Cerebellum (tissue), 4 donors: ENCODE measurements at places on chromosomes 7 and 10. TPM values are rescaled to one million over a fixed set of nuclear protein-coding genes. Genes with fewer than 3 reads are reported as not detected.
A peak's percentile ranks its signal among the peaks of the same experiment; 100 is the strongest.

DNA sequence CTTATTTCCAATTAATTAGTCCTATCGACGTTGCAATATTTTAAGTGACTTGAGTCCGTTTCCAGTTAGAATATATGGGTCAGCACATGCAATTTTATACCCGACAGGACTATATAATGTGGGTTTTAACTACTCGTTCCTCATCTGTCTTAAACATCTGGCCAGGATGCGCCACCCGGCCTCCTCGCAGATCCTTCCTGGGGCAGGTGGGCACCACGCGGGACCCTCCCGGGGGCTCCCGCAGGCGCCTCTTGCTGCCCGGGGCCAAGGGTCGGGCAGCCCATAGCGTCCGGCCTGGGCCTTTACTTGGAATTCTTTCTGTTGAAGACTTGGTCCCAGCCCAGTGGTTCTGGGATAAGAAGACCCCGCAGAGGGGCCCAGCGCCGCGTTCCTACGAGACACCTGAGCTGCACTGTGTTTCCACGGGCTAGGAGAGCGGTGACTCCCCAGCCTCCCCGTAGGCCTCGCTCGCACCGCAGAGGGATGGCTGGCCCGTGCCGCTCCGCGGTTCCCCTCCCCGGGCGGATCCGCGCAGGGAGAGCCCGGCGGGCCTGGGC, 10.1 kb upstream of the MNX1 start:
- no peak for DNase-seq

- DNase-seq = no peak
Measured at GRCh38 chr10:90745565-90745964, 112.3 kb downstream of the HTR7 start.

- no peak for DNase-seq
Measured at GRCh38 chr10:13834581-13835286, 248.0 kb downstream of the PRPF18 start.

GRCh38 chr10:48659790-48660189, 24.9 kb upstream of the WDFY4 start:
- no peak for DNase-seq

The BMPER gene
- 3.8 TPM for total RNA-seq

The FGL2 gene
- total RNA-seq = 19.1 TPM

The ZNF32 gene
- 28.5 TPM for total RNA-seq

GRCh38 chr7:155216475-155217272, 81.0 kb upstream of the INSIG1 start:
- no peak for DNase-seq

The DYNC1I1 gene
- total RNA-seq = 15.2 TPM

DNA sequence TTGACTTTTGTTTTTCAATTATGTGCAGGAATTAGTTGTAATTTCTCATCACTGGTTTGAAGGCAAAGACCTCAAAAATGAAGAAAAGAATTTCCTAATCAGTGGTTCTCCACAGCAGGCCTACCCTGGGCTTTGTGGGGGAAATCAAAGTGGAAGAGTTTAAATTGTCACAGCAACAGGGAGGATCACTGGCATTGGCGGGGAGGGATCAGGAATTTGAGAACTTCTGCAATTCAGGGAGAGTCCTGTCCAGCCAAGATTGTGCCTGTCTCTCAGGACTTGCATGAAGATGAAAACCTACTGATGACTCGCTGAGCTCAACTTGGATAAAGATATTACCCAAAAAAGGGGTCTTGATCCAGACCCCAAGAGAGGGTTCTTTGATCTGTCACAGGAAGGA, 70.1 kb downstream of the HACD1 start:
- no peak for DNase-seq

DNA sequence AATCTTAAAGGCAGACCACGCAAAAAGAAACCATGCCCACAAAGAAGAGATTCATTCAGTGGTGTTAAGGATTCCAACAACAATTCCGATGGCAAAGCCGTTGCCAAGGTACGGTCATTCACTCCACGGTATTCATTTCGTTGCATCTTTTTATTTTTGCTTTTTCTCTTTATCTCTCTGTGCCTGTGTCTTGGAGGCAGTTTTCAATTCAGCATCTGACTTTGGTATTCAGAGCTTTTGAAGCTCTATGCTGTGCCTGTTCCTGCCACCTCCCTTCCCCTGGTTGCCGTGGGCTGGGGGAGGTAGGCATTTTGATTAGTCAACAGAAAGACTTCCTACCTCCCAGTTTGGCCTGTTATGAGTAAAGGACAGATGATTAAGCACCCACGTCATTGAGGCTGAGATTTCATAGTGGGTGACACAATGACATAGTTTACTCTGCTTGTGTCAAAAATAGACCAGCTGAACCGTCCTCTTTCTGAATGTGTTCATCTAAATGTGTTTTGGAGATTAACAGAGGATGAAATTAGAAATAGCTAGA, 149.5 kb downstream of the ARID5B start:
- no peak for DNase-seq

GRCh38 chr10:110042891-110043290, 35.1 kb downstream of the ADD3 start:
- DNase-seq = no peak

- DNase-seq = no peak
Measured at GRCh38 chr7:157825325-157825724, 488.5 kb downstream of the DNAJB6 start.

DNA sequence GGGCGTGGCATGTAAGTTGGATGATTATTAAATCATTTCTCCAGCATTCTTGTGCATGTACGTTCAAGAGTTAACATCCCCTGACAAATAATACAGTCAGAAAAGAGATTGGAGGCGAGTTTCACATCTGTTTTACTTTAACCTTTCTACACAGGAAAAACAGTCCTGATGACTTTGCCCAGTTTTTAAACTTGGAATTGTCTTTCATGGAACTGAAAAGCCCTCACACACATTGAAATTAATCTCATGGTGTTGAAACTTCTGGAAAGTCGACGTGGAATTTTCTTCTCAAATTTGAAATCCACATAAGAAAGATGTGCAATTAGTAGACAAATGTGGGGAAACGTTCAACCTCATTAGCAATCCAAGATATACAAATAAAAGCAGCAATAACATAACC, 31.2 kb upstream of the ZNF438 start:
- DNase-seq = no peak

DNA sequence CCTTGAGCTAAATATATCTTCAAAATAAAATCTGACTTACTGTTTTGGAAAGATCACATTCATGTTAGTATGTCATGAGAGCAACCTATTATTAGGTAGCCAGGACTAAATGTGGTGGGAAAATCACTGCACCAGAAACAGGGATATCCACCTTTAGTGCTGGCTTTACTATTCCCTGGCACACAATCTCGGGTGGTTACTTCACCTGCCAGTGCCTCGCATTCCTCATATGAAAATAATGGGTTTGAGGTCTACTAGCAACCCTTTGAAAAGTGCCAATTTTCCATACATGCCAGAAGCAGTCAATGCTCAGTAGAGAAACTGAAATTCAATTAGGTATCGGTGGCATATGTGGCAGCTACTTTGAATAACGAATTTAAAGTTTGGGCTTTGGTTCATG, 36.8 kb downstream of the PTN start:
- no peak for DNase-seq

The DDX50 gene
- 32.3 TPM for total RNA-seq

The BCCIP gene
- 35.2 TPM for total RNA-seq

The CLCN1 gene
- not detected for total RNA-seq

- no peak for DNase-seq
Measured at GRCh38 chr10:101063050-101063525, 1.3 kb downstream of the KAZALD1 start.

DNA sequence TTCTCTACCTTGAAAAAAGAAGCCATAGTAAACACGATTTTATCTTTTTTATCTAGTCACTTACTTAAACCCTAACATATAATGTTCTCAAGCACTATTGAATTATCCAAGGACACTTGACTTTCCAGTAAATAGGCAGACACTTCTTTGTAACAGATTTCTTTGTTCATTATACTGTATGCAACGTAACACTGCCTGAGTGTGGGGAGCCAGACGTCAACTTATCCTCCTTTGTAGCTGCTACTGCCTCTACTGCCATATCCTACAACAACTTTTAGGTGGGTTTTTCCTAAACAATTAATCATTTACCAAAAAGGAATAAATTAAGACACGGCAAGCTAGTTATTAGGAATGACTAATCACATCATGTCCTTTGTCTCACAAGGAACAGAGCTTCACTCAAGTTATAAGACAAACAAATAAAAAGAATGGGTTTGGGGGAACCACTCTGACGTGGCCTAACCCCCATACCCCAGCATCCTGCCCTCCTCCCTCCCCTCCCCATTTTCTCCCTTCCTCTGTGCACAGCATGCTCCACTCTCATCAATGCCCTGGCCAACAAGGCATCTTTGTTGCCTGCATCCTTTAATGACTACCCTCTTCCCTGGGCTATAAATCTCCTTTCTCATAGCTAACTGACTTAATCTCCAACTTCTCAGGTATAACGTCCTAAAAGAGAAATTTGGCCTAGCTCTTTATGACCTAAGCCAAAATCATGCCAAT, 43.3 kb downstream of the DOCK4 start:
- no peak for DNase-seq

GRCh38 chr7:112501801-112502503, 21.2 kb downstream of the LSMEM1 start:
- DNase-seq = no peak

GRCh38 chr10:34670081-34670480, 145.0 kb downstream of the PARD3 start:
- no peak for DNase-seq

The CYP3A7 gene
- total RNA-seq = 0.45 TPM

DNA sequence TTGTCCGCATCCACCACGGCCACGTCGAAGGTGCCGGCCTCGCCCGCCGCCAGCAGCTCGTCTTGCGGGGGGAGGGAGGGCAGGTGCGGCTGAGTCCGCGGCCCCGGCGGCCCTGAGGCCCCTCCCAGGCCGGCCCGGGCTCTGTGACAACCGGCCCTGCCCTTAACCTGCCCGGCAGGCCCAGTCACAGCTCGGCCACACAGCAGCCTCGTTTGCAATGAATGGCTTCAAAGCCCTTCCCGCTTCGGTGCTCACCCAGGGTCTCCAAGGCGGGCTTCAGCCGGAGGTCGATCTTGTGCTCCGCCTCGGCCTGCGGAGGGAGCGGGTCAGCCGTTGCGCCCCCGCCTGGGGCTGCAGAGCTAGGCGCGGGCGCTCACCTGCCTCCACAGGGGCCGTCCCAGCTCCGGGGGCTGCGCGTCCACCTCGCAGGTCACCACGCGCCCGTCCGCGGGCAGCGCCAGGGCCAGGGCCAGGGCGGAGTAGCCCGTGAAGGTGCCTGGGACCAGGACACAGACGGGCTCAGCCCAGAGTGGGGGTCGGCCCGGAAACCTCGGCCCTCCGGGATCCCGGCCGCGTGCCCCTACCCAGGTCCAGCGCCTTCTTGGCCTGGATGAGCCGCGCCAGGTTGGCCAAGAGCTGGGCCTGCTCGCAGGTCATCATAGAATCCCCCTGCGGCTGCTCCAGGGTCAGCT, 928 bp downstream of the COMTD1 start:
- DNase-seq = peak; percentile 28

The ADRB1 gene
- 1.6 TPM for total RNA-seq

The MYH16 gene
- not detected for total RNA-seq

- DNase-seq = no peak
Measured at GRCh38 chr7:45524445-45524844, 49.7 kb upstream of the ADCY1 start.

DNA sequence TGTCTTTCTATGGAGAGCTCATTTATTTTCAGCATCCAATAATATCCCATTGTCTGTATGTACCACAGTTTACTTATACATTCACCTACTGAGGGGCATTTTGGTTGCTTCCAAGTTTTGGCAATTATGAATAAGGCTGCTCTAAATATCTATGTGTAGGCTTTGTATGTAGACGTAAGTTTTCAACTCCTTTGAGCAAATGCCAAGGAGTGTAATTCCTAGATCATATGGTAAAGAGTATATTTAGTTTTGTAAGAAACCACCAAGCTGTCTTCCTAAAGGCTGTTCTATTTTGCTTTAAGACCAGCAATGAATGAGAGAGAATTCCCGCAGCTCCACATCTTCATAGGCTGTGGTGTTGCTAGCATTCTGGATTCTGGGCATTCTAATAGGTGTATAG, 259.8 kb downstream of the DIP2C start:
- no peak for DNase-seq

The LGI1 gene
- 9.6 TPM for total RNA-seq

The CFAP69 gene
- 16.8 TPM for total RNA-seq

DNA sequence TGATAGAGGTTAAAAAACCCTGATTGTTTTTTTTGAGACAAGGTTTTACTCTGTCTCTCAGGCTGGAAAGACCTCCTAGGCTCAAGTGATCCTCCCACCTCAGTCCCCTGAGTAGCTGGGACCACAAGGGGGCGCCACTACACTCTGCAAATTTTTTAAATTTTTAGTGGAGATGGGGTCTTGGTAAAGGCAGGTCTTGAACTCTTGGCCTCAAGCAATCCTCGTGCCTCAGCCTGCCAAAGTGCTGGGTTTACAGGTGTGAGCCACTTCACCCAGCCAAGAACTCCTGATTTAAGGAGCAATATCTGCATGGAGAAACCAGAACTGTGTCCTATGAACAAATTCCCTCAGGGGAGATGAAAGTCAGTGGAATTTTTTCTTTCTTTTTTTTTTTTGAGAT, 7.3 kb upstream of the KLHDC10 start:
- DNase-seq = no peak

The RBP3 gene
- not detected for total RNA-seq

DNA sequence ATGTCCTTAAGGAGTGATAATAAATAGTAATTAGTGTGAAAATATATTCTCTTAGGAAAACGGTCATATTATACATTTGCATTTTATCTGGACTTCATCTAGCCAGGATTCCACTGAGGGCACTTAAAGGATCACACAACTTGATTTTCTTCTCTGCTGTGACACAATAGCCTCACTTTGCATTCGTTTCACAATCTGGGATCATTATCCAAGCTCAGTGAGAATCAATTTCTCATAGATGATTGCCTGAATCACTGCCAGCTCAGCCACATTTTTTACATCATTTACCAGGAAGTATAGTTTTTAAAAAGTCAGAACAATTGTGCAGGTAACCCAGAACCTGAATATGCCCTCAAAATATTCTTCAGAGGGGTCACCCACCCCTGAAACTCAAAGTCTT, 68.9 kb downstream of the PTPRZ1 start:
- no peak for DNase-seq

The MARCHF5 gene
- 27.2 TPM for total RNA-seq

DNA sequence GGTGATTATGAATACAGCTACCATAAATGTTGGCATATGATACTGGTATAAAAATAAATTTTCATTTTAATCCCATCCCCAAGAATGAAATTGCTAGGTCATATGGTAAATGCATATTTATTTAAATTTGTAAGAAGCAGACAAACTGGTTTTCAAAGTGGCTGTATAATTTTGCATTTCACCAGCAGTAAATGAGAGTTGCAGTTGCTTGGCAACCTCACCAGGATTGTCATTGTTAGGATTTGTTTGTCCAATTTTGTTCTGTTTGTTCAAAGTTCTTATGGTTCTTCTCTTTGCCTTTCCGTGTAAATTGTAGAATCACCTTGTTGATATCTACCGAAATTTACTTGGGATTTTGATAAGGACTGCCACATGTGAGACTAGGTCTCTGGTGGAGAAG, 237.4 kb downstream of the OTUD1 start:
- no peak for DNase-seq

- DNase-seq = peak; percentile 96
Measured at GRCh38 chr7:151341357-151342101, at the start of gene NUB1. Gene NUB1, plus strand, starts transcription at chr7:151341812. Its CDS starts 3,538 bp downstream, at chr7:151345350.

The TAS2R41 gene
- total RNA-seq = not detected

- DNase-seq = no peak
Measured at GRCh38 chr7:142711196-142711595, 38.1 kb upstream of the PRSS1 start.

GRCh38 chr10:34719746-34720145, 95.3 kb downstream of the PARD3 start:
- DNase-seq = no peak

The LIPA gene
- total RNA-seq = 36.4 TPM

- no peak for DNase-seq
Measured at GRCh38 chr7:37974711-37975110, 54.3 kb downstream of the EPDR1 start.
